Testis (tissue), 5 donors: ENCODE measurements at places on chromosomes 2 and 18. TPM values are rescaled to one million over a fixed set of nuclear protein-coding genes. Genes with fewer than 3 reads are reported as not detected.

Gene ARHGEF4
- 18.0 TPM for polyA plus RNA-seq

Gene NRBP1
- polyA plus RNA-seq, result 191 TPM

Gene EMX1
- 4.5 TPM for polyA plus RNA-seq

Gene TMEM200C
- 0.92 TPM for polyA plus RNA-seq

Gene ARHGAP15
- polyA plus RNA-seq, result 15.0 TPM

Gene PID1
- 14.8 TPM for polyA plus RNA-seq

Gene TTN
- 2.6 TPM for polyA plus RNA-seq

Gene SLC5A7
- polyA plus RNA-seq, result 0.21 TPM

Gene ZNF532
- 64.0 TPM for polyA plus RNA-seq
